ENCODE measurements at places on chromosomes 7 and 10. TPM values are rescaled to one million over a fixed set of nuclear protein-coding genes. Genes with fewer than 3 reads are reported as not detected.

DNA sequence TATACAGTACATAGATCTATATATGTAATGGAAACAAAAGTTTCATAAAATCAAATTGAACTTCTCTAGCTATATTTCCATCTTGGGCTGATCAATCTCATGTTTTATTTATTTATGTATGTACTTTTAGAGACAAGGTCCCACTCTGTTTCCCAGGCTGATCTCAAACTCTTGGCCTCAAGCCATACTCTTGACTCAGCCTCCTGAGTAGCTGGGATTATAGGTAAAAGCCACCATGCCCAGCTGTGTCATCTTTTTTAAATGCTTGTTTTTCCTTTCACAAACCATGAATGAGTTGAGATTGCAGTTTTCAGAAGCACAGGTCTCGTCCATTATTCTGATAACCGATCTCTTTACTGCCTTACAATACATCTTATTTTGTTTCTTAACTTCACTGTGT, 400.9 kb downstream of the KCNMA1 start:
- DNase-seq, result no peak

DNA sequence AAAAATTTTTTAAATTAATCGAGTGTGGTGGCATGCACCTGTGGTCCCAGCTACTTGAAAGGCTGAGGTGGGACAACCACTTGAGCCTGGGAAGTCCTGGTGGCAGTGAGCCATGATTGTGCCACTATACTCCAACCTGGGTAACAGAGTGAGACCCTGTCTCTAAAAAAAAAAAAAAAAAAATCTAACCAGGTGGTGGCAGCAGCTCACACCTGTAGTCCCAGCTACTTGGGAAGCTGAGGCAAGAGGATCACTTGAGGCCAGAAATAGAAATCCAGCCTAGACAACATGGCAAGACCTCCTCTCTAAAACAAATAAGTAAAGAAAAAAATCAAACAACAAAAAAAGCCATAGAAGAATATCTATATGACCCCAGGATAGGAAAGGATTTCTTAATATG, 3.6 kb upstream of the MYOF start:
- no peak for DNase-seq

GRCh38 chr10:99888622-99889021, 106.2 kb downstream of the ABCC2 start:
- no peak for DNase-seq

GRCh38 chr10:80211786-80212185, 6.4 kb upstream of the ANXA11 start:
- no peak for DNase-seq

DNA sequence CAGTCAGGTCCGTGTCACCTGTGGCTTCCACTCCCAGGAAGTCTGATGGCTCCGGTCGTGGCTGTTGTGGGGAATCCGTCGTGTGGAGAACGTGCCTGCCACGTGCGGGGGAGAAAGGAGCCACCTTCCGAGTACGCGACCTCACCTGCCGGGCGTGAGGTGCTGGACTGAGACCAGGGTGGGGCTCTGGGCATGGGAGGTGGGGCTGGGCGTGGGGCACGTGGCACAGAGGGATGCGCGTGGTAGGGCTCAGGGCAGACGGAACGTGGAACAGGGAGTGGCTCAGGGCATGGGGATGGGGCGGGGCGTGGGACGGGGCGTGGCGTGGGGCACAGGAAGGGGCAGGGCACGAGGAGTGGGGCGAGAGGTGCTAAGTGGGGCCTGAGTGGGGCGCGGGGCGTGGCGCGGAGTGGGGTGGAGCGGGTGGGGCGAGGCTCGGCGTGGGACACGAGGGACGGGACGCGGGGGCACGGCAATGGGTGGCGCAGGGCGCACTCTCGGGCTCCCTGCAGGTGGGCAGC, 64.8 kb downstream of the C10orf143 start:
- no peak for DNase-seq

- DNase-seq, result no peak
These were observed 64.9 kb downstream of the LCOR start for GRCh38 chr10:96896884-96897589.

- no peak for DNase-seq
These were observed 42.0 kb upstream of the OIT3 start for GRCh38 chr10:72851509-72851908.

DNA sequence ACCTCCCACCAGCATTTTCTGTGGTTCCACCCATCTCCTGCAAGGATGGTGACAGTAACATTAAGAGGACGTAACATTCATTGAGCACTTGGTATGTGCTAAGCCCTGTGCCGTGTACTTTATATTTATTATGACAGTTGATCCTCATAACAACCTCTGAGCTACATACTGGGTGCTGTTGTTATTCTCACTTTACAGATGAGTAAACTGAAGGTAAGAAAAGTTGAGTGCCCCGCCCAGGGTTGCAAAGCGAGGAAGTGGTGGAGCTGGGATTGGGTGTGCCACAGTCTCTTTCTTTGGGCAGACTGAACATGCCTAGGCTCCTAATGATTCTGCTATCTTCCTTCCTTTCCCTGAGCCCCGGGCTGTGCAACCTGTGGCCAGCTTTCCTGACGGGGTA, 107.4 kb downstream of the SH3PXD2A start:
- no peak for DNase-seq

DNA sequence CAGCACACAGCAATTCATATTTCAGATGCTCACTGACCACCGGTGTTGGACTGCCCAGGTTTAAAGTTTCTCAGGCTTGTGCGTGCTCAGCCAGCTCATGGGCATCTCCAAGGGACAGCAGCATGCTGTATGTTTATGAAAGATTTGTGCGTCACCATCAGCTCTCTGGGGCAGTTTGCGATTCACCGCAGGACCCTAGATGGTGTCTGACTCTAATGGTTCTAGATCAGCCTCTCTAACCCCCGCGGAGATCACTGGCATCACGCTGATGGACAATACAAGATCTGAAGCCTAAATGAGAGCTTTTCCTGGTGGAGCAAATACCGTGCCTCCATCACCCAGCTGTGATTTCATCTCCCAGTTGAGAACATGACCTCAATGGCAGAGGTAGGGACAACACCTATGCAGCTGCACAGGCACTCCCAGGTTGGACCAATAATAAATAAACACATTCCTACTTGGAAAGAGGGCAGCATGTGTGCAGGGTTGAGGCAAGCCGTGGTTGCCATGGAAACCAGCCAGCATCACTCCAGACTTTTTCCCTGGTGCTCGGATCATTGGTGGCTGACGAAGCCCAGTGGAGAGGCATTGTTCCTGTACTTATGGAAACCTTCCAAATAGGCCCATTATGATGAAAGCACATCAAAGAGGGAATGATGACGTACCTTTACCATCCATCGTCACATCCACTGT, 253.6 kb downstream of the KCNMA1 start:
- DNase-seq, result no peak

GRCh38 chr7:11557627-11558026, 274.4 kb downstream of the THSD7A start:
- DNase-seq, result no peak

- DNase-seq, result no peak
These were observed 19.1 kb upstream of the TPK1 start for GRCh38 chr7:144854839-144855424.

DNA sequence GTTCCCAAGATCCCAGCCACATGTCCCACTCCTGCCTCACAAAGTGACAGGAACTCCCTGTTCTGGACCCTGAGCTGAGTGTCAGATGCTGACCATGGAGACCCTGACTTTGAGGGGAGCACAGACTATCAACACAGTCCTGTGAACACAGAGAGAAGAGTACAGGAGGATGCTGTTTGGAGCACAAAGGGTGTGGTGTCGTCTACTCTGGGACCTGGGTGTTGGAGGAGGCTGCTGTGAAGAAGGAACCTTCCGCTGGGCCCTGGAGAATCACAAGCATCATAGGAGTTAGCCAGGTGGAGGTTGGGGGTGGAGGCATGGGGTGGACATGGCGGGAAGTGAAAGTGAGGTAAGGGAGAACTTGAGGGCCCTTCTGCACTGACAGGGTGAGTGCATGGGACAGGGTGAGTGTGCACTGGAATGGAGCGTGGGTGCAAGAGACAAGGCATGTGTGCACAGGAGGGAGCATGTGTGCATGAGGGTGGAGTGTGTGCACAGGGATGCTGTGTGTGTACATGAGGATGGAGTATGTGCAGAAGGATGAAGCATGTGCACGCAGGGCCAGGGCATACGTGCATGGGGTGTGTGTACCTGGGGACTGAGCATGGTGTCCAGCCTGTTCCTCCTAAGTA, 70.7 kb upstream of the ANTXRL start:
- no peak for DNase-seq

DNA sequence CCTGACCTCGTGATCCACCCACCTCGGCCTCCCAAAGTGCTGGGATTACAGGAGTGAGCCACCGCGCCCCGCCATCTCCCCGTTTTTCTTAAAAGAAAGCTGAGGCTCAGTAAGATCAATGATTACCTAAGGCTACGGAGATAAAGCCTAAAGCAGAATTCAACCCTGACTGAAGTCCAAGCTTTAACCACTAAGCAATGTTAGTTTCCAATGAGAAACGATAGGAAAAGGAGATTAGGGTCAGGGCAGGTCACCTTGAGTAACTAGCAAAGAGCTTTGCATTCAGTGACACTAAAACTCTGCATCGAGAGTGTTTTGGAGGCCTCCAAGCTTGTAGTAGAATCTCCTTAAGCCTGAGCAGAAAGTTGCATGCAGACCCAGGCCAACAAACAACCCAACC, 17.6 kb upstream of the PRXL2A start:
- DNase-seq, result no peak

DNA sequence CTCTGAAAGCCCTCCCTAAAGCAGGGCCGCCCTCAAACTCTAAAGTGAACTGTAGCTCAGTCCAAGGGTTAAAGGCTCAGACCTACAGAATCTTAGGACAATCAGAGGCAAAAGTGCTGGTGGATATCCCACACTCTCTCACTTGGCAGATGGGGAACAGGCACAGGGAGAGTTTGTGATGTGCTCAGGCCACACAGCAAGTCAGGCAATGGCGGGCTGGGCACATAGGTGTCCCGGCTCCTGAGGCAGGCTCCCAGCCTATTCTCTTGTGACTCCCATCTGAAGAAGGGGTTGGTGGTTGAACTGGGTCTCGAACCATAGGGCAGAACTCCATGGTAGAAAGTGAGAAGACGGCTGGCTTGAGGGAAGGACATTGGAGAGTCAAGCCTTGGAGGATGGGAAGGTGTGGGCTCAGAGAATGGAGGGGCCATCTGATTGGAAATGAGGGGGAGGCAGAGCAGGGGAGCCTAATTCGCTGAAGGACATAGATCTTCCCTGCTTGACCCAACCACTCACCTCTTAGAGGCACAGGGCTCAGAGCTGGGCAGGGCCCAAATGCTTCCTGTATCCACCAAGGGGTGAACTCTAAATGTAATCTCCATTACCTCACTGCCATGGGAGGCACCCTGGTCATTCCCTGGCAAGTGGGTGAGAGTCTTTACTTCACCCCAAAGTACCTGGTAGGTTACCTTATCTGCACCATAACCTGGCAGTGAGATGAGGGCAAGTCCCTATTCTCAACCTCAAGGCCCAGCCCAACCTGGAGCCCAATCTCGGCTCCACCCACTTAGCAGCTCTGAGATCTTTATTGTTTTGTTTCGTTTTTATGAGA, 4.9 kb upstream of the ZMIZ1 start:
- DNase-seq, result peak; percentile 23

DNA sequence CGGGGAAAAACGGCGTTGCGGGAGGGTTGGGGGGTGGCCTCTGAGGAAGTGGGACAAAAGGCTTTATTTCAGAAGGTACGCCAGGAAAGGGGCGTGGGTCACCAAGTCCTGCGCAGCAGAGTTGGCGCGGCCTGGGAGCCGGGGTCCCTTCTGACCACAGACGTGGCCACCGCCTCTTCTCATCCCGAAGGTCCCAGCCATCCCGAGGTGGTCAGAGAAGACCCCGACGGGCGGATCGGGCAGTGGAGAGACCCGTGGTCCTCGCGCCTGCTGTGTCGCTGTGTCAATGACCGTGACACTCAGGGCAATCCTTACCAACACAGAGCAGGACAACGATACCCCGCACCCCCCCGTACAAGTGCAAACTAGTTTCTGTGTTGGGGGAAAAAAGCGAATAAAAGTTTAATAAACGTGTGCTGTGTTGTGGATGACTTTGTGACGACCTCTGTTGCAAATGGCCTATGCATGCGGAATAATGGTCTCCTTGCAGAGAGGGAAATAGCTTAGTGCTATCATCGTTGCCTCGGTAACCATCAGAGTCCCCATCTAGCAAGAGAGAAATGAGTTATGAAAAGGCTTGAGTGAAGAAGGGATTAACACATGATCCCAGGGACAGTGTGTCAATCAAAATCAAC, 19.4 kb upstream of the GATA3 start:
- no peak for DNase-seq

GRCh38 chr7:12322284-12322902, 81.3 kb downstream of the VWDE start:
- no peak for DNase-seq

DNA sequence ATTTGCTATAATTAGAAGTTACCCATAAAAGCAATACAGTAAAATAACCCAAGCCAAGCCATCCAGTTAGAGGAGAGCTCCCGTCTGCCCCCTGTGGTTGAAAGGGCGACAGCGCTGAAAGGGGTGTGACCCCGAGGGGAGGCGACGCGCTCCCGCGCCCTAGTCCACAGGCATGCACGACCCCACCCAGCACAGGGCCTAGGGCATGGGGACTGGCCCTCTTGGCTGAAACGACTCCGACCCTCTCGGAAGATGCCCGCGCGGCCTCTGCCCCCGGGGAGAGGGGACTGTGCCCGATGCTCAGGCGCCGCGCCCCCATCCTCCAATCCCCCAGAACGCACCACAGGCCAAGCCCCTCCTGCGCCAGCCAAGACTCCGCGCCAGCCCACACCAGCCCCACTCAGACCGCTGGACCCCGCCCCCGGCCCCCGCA, 64.0 kb downstream of the CSGALNACT2 start:
- DNase-seq, result peak; percentile 59

DNA sequence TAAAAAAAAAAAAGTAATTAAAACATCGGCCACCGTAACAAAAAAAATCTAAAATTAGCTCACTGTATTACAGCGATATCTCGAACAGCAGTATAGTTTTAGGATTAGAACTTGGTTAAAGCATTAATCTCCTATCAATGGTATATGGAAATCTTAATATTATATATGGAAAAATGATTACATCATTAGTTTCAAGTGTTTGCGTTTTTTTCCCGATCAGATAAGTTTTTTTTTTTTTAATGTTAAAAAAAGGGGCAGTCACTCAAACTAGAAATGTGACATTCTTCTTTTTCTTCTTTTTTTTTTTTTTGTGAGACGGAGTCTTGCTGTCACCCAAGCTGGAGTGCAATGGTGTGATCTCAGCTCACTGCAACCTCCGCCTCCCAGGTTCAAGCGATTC, 7.4 kb downstream of the IDI1 start:
- DNase-seq, result no peak

DNA sequence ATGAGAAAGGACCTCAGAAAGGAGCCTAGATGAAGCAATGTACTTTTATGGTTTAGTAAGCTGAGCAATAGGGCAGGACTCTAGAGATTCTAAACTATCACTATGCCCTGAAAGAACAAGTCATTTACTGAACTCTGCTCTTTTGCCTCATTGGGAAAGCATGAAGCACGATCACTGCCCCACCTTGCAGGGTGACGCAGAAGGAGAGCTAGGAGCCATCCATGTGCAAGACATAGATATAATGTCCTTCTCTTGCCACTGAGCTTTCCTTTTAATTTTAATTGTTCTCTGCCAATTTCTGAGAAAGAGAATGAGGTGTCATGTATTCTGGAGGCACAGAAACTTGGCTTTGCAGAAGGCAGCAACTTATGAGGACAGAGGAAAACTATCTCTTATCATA, 108.3 kb downstream of the SORCS1 start:
- DNase-seq, result no peak

- DNase-seq, result no peak
These were observed 1.0 kb upstream of the NYAP1 start for GRCh38 chr7:100482728-100483089.

The SKIDA1 gene
- total RNA-seq, result 0.79 TPM

The KCND2 gene
- total RNA-seq, result 2.7 TPM

The ACTL6B gene
- not detected for total RNA-seq

The PCGF5 gene
- total RNA-seq, result 57.1 TPM
